ENCODE measurements at places on chromosomes 16 and 17.

DNA sequence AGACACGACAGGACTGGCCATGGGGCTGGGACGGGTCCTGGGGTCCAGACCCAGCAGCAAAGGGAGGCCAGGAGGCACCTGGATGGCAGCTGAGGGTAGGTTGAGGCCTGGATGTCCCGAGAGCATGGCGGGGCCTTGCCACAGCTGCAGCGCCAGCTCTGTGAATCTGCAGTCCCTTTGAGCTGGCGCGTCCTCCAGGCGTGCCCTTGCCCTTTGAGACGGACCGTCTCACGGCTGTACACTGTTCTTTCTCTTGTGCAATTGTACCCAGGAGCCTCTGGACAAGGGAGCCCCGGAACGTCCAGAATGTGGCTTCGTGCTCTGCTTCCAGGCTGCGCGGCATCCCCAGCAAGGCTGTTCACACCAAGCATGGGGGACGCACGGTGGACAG lies 69.5 kb upstream of the CIBAR2 start:
- H3K36me3 ChIP-seq = peaks cover 12% of the 10 kb centered on the region
- no peak overlapping the region for H3K4me3 ChIP-seq
- no peak overlapping the region for H3K27ac ChIP-seq
- H3K27me3 ChIP-seq = no peaks in the 10 kb centered on the region

- H3K27ac ChIP-seq = no peak overlapping the region
- no peaks in the 10 kb centered on the region for H3K4me1 ChIP-seq
- H3K36me3 ChIP-seq = no peaks in the 10 kb centered on the region
- no peak overlapping the region for H3K4me3 ChIP-seq
- no peaks in the 10 kb centered on the region for H3K27me3 ChIP-seq
- DNase-seq = no peak
Observed at GRCh38 chr17:55897301-55897700, 146.4 kb downstream of the PCTP start.

GRCh38 chr17:2691069-2691871 lies 20.3 kb downstream of the CLUH start:
- H3K4me1 ChIP-seq = no peaks in the 10 kb centered on the region
- peaks cover 49% of the 10 kb centered on the region for H3K36me3 ChIP-seq
- H3K4me3 ChIP-seq = no peak overlapping the region
- DNase-seq = no peak
- no peak overlapping the region for H3K27ac ChIP-seq

- no peak overlapping the region for H3K4me3 ChIP-seq
- no peaks in the 10 kb centered on the region for H3K27me3 ChIP-seq
- no peaks in the 10 kb centered on the region for H3K36me3 ChIP-seq
Observed at GRCh38 chr17:31915456-31916100, 14.1 kb upstream of the UTP6 start.

DNA sequence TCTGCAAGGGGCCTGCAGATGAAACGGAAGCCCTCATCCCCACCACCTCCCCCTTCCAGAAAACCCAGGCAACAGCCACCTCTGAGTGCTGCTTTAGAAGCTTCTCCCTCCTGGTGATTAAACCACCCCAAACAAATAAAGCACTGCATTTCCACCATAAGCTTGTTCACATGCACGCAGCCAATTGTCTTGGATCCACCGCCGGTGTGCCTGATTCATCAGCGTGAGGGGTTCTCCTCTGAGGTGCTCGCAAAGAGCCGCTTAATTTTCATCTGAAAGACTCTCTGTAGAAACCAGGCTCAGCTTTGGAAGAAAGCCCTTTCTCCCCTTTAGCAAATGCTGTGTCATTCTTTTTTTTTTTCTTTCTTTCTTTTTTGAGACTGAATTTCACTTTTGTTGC lies 155.2 kb upstream of the EEF2KMT start:
- H3K4me1 ChIP-seq = no peaks in the 10 kb centered on the region
- H3K27ac ChIP-seq = no peak overlapping the region
- H3K27me3 ChIP-seq = no peaks in the 10 kb centered on the region

- DNase-seq = no peak
- peaks cover 33% of the 10 kb centered on the region for H3K27me3 ChIP-seq
- H3K4me1 ChIP-seq = peaks cover 6% of the 10 kb centered on the region
- no peak overlapping the region for H3K4me3 ChIP-seq
- H3K27ac ChIP-seq = no peak overlapping the region
Observed at GRCh38 chr17:3963237-3964201, 718 bp downstream of the ATP2A3 start.

- no peaks in the 10 kb centered on the region for H3K36me3 ChIP-seq
- H3K27me3 ChIP-seq = no peaks in the 10 kb centered on the region
- no peak overlapping the region for H3K4me3 ChIP-seq
- no peaks in the 10 kb centered on the region for H3K4me1 ChIP-seq
- no peak overlapping the region for H3K27ac ChIP-seq
- DNase-seq = no peak
Observed at GRCh38 chr16:23893986-23894385, 58.2 kb downstream of the PRKCB start.

DNA sequence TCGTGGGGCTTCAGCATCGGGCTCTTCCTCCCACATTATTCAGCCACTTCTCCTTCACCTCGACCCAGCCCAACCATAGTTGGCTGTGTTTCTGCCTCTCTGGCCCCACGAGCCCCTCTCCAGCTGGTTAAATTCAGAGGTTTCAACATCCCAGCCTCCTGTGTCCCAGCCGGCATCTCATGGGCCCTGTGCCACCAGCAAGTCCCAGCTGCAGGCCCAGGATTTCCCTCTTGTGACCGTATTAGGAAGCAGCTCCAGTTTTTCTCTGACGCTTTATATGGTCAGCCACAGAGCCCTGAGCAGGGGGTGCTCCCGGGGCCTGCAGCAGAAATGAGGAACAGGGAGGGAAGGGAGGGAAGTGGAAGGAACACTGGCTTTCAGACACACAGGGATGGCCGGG lies 27.4 kb downstream of the MYH11 start:
- H3K36me3 ChIP-seq = no peaks in the 10 kb centered on the region
- no peaks in the 10 kb centered on the region for H3K27me3 ChIP-seq
- H3K4me3 ChIP-seq = no peak overlapping the region
- peak; percentile 4 for DNase-seq
- no peak overlapping the region for H3K27ac ChIP-seq

GRCh38 chr17:49471089-49471683 lies 23.9 kb upstream of the NGFR start:
- H3K36me3 ChIP-seq = no peaks in the 10 kb centered on the region
- H3K4me1 ChIP-seq = no peaks in the 10 kb centered on the region
- peaks cover 31% of the 10 kb centered on the region for H3K27me3 ChIP-seq
- no peak overlapping the region for H3K4me3 ChIP-seq

DNA sequence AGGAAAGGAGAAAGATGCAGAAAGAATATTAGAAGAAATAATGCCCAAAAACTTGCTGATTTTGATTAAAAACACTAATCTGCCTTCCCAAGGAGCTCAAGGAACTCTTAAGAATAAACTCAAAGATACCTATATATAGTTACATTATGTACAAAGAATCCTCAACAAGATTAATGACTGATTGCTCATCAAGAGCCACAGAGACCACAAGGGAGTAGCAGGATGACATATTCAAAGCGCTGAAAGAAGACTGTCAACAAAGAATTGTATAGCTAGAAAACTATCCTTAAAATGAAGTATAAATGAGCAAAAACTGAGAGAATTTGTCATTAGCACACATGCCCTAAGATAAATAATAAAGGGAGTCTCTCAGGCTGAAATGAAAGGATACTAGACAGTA lies 6.2 kb downstream of the LPCAT2 start:
- no peak overlapping the region for H3K27ac ChIP-seq
- no peaks in the 10 kb centered on the region for H3K27me3 ChIP-seq
- H3K4me3 ChIP-seq = no peak overlapping the region
- peaks cover 9% of the 10 kb centered on the region for H3K36me3 ChIP-seq
- DNase-seq = no peak

DNA sequence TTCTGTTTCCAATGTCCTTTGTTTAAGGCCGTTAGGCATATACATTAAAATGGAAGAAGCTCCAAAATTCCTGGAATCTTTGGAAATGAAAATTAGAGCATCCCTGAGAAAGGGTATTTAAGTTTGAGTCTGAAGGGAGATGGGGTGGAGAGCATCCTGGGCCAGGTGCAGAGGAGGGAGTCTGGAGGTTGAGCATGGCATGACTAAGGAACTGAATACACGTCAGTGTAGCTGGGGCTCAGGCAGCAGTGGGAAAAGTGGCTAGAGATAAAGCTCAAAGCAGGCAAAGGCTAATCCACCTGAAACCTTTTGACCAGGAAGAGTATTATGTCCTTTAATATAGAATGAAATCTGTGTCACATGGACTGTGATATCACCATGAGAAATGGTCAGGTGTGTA lies 669.0 kb upstream of the RBFOX1 start:
- no peak for DNase-seq
- H3K4me1 ChIP-seq = no peaks in the 10 kb centered on the region
- no peak overlapping the region for H3K27ac ChIP-seq
- no peaks in the 10 kb centered on the region for H3K36me3 ChIP-seq

DNA sequence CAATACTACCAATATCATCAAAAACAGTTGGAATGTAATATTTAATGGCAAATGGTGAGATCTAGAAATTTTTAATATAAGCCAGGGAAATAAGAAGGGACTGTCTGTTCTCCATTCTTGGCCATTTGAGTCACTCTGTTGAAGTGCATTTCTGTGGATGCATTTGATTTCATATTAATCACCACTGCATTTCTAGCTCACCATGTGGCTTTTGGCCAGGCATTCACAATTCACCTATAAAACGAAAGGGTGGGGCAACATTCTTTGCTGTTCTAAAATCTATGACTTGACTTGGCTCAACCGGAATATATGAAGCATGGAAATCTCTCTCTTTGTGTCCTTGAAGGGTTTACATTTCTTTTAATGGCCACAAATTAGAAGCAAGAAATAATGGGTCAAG lies 483.0 kb downstream of the SLC39A11 start:
- no peak overlapping the region for H3K4me3 ChIP-seq
- DNase-seq = no peak
- H3K27me3 ChIP-seq = no peaks in the 10 kb centered on the region
- H3K4me1 ChIP-seq = no peaks in the 10 kb centered on the region
- H3K27ac ChIP-seq = no peak overlapping the region
- H3K36me3 ChIP-seq = no peaks in the 10 kb centered on the region
